ENCODE measurements at places on chromosomes 2 and 18. TPM values are rescaled to one million over a fixed set of nuclear protein-coding genes. Genes with fewer than 3 reads are reported as not detected.

MTHFD2 gene
- total RNA-seq, result 89.9 TPM

ANKRD62 gene
- not detected for total RNA-seq

DAW1 gene
- total RNA-seq, result 0.35 TPM

AFTPH gene
- total RNA-seq, result 23.3 TPM

LRRC30 gene
- not detected for total RNA-seq

VSNL1 gene
- 21.7 TPM for total RNA-seq

Measured in airway epithelial cell (primary cell).